Stimulated activated CD4-positive, alpha-beta T cell treated with anti-CD3 and anti-CD28 coated beads, Interleukin-15, amount 100 ng/mL, for 24 hours (primary cell): ENCODE measurements at places on chromosomes 3 and 15.
A peak's percentile ranks its signal among the peaks of the same experiment; 100 is the strongest.

- no peak for DNase-seq
Measured at GRCh38 chr3:126024049-126024854, 55.3 kb downstream of the ROPN1B start.

DNA sequence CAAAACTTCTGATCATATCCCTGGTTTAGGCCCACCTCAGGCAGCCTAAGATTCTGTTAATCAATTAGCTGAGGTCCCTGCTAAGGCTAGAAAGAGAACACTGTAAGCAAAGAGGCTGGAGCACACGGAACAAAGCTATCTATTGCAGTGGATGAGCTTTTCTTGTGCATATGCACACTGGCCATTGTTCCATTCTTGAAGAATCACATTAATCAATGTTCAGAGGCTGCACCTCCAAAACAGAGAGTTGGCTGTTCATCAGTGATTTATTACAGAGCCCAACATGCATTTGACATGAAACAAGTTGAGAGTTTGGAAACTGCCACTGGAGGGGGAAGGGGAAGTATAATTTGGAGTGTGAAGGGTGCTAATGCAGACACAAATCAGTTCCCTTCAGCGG lies 873.0 kb downstream of the ROBO1 start:
- DNase-seq = no peak

DNA sequence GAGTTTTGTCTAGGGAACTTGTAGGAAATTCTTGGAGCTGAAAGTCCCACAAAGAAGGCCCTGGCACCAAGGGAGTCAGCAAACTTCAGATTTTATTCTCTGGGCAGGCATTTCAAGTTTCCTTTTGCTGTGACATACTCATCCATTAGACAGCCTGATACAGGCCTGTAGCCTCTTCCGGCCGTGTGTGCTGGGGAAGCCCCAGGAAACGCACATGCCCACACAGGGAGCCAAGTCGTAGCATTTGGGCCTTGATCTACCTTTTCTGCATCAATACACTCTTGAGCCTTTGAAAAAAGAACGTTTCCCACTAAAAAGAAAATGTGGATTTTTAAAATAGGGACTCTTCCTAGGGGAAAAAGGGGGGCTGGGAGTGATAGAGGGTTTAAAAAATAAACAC lies 15.0 kb downstream of the TIGIT start:
- peak; percentile 69 for DNase-seq

GRCh38 chr3:3107858-3108257 lies 2.3 kb downstream of the IL5RA start:
- DNase-seq = no peak

GRCh38 chr3:46848271-46849044 lies 14.8 kb downstream of the MYL3 start:
- peak; percentile 68 for DNase-seq

DNA sequence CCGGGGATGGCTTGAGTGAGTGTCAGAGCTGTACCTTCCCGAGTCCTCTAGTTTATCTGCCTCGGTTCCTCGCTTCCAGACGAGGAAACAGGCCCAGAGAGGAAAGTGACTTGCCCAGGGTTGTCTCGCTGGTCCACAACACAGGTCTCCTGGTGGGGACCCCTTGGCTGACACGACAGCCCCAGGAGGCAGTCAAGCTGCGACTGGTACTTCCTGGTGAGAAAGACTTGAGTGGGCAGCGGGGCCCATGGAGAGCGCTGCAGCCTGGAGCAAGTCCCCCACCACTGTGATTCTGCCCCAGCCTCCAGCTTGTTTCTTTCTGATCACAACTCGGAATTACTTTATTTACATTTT lies 600 bp upstream of the CHRNA5 start:
- no peak for DNase-seq

- no peak for DNase-seq
Measured at GRCh38 chr3:166510382-166510781, 673.2 kb upstream of the BCHE start.

DNA sequence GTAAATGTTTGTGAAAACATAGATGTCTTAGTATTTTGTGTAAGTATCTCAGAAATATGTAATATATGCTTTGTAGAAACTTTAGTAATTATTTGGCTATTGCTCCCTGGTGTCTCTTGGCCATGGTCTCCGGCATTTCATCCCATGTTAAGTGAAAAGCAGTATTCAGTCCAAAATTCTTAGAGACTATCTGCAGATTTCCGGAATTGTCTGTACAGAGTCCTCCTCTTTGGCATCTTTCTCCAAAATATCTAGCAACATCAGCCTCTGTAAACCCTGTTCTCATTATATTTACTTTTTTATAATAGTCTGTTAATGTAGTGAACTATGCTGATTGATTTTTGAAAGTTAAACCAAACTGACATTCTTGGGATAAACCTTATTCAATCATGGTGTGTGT lies 352.7 kb downstream of the ARPP21 start:
- DNase-seq = no peak

GRCh38 chr3:131731709-131732108 lies 228.9 kb upstream of the MRPL3 start:
- DNase-seq = peak; percentile 50
